ENCODE measurements at places on chromosomes 4 and X.

DNA sequence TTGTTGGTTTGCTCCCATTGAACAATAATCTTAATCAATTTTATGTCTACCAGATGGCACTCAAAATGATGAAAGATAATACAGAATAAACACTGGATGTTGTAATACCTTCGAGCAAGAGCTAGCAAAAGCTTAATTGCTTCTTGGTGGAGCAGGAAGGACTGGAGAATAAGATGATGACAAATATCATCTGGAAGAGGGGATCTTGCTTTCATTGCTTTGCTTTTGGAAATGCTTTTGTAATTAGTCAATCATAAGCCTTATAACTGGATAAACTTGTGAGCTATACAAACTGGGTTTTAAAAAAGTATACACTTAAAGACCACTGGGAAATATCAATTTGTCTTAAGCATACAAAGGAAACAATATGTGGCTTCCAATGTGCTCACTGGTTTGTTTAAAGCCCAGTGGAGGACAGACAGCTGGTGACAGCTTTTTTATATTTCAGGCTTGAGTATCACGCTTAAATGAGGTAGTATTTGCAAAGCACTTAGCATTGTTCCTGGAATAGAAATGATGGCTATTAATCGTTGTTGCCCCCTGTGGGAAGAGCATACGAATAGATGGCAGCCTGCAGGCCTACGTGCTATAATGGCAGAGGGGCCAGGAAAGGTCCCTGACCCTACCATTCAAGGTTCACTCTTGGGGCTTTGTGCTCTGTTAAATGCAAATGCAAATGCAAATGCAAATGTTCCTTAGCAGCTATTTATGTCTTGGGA lies 61.2 kb downstream of the TMEM150C start:
- no peak for DNase-seq

- no peak for DNase-seq
These were observed 173.2 kb upstream of the TBL1X start for GRCh38 chrX:9291629-9292028.

- DNase-seq, result no peak
These were observed 5.9 kb upstream of the PITX2 start for GRCh38 chr4:110628663-110629213.

DNA sequence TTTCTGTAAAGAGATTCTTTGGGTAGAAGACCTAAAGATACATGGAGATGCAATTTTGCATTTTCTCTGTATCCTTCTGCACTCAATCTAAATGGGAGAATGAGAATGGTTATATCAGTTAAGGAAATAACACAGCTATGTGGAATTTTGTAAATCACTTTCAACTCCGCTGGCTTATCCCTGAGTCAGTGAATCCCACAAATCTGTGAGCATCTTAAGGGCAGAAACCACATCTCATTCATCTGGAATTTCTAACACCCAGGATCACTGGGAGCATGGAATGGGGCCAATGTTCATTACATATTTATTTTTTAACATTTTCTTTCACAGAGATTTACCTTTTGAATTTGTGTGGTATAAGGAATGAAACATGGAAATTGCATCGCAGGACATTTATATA lies 167.8 kb downstream of the CFAP47 start:
- no peak for DNase-seq

- DNase-seq, result no peak
These were observed 484.2 kb upstream of the HS3ST1 start for GRCh38 chr4:11912886-11913285.

DNA sequence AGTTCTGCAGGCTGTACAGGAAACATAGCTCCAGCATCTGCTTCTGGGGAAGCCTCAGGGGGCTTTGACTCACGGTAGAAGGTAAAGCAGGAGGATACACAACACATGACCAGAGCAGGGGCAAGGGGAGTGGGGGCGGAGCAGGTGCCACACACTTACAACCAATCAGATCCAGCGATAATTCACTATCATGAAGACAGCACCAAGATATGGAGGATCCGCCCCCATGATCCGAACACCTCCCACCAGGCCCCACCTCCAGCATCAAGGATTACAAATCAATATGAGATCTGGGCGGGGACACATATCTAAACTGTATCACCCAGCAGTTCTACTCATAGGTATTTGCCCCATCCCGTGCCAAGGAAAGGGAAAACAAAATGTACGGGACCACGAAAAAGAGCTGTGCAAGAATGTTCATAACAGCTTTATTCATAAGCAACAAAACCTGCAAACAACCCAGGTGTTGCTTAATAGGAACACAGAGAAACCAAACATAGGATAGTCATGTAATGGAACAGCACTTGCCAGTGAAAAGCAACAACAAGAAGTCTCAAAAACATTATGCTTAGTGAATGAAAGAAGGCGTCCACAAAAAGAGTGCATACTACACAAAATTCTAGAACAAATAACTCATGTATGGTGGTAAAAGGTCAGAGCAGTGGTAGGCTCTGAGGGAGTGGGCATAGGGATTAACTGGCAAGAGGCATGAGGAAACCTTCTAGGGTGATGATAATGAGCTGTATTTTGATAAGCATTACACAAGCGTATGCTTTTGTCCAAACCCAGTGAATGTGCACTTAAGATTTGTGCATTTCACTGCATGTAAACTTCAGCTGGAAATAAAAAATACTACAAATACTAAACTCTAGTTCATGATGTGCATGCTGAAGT lies 130.9 kb upstream of the FAM9B start:
- no peak for DNase-seq

- DNase-seq, result no peak
These were observed 2.7 kb upstream of the ACOT9 start for GRCh38 chrX:23745786-23746185.

GRCh38 chr4:94577136-94577535 lies 125.4 kb downstream of the PDLIM5 start:
- DNase-seq, result peak; percentile 15

DNA sequence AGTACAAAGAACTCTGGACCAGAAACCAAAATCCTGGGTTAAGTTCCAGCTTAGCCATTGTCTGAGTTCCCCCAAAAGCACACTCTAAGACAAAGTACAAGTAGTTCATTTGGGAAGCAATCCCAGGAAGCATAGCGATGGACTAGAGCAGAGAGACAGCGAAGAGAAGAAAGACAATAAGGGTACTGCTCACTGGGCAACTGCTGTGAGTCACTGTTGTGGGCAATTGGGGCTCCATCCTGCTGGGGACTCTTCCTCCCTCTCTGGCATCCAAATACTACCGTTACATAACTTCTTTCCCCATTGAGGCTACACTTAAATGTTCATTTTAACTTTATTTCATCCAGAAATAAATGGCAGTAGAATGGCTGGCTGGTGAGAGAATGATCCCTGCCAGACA lies 14.1 kb downstream of the SRPX start:
- no peak for DNase-seq

- DNase-seq, result no peak
These were observed 125.1 kb upstream of the FRMPD4 start for GRCh38 chrX:12013211-12013618.

GRCh38 chr4:38759113-38759789 lies 23.5 kb downstream of the TLR10 start:
- peak; percentile 68 for DNase-seq

DNA sequence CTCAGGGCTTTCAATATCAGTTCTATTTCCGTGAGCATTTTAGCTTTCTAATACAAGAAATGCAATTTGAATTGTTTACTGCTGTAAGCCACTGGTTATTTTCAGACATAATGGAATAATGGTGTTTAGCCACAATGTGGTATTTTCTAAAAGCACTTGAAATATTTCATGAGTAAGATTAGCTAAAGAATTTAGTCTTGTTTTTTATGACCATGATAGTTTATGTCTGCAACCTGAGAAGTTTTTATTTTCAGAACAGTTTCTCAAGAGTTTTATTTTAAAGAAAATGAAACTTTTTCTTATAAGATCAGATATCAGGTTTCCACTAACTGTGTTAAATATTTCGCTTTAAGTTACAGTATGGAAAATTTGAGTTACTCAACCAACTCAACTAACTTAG lies 60.2 kb downstream of the SLIT2 start:
- no peak for DNase-seq

- no peak for DNase-seq
These were observed 7.3 kb downstream of the PAK3 start for GRCh38 chrX:111103246-111103645.

DNA sequence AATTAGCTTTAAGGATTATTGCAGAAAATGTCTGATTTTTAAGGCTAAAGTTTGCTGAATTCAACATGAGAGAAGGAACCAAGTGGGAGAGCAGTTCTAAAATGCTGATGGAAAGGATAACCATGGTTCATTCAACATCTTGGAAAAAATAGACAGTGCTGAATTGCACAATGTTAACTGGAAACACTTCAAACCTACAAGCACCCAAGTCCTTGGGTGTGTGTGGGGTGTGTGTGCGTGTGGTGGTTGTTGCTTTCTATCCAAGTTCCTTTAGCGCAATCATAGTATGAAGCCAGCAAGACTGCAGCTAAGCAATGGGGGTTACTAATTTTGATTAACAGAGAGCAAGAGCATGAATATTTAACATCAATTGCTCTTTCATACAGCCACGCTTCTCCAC lies 29.3 kb upstream of the SCOC start:
- no peak for DNase-seq

- DNase-seq, result no peak
These were observed 572.6 kb downstream of the ZNF674 start for GRCh38 chrX:45972636-45973035.

DNA sequence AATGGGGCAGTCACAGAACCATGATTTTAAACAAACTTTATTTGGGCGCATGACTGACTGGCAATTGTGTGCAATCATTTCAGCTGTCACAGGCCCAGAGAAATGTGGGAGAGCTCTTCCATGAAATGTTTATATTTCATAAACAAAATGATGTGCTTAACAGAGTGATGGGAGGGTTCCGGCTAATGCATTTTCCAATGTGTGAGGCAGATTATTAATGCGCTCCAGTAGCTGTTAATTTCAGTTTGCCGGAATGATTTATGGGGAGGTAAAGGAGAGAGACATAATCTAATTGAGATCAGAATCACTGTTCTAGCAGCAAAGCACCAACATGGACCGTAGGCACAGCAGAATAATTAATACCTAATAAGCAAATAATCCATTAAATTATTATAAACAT lies 55.6 kb downstream of the NKX6-1 start:
- DNase-seq, result no peak

DNA sequence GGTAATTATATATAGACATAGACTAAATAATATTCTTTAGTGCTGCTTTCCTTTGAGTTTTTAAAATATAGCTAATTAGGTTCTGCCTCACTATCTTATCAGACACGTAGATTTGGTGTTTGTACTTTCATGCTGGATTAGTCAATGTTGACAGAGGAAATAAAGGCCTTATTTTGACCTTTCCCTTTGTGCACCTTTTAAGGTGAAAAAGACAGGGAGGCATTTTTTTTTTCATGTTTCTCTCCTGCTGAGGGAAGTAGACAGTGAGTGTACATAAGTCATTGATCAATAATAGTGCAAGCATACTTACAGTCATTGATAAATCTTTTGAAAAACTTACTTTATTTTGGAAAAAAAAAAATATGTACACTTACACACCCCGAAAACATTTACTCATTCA lies 467.8 kb downstream of the GRXCR1 start:
- no peak for DNase-seq

DNA sequence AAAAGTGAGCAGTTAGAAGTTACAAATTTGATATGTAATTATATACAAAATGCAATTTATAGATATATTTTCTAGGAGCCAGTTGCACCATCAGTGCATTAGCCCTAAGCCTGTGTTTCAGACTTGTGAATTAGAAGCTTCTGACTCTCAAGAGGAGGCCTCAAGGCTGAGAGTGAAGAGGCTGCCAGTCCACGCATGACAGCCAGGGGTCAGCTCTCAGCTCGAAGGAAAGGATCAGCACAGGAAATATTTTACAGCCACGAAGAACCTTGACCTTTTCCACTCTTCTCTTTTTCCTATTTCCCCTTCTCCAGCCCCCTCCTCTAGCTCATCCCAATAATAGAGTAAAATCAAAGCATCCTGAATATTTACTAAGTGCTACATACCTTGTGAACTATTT lies 642.4 kb downstream of the TRIML1 start:
- no peak for DNase-seq

DNA sequence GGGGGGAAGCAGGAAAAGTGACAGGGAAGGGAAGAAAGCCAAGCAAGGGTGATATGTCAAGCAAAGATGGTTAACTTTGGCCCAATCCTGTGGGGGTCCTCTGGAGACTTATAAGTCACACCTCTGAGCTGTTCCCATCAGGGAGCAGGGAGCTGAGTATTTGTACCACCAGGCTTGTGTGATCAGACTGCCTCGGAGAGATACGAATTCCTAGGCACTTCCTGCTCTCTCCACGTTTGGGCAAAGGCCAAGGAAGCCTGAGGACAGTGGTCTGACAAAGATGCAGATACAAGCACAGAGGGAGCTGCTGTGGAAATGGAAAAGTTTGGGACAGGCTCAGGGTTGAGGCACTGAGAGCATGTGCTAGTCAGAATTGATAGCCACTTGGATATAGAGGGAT lies 10.4 kb upstream of the PPP3CA start:
- no peak for DNase-seq

DNA sequence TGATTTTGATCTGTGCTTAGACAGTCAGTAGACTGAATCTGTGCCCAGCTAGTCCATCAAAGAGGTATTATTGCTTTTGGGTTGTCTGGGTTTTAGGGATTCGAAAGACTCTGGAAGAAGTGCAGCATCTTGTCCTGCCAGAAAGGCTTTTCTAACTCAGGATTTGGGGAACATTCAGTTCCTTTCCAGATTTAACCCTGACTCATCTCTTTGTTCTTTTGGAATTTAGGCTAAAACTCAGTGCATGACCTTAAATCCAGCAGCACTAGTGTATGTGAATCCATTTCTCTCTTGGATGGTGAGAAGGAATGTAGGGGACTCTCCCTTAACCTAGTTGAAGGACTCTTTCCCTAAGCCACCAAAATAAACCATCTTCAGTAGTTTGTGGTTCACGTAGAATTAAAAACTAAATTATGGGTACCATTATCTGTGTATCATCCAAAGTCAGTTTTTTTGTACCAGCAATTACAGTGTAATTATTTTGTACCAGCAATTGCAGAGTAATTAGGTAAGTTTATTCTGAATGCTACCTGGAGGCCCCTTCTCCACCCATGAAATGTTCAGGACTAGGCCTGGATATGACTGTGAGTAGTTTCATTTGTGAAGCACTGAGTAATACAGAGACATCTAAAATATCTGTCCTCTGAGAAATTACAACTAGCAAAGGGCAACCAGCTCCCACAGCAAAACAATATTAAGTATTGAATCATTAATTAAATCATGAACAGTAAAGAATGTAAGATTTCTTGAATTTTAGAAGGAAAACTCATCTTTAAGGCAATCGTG lies 384.0 kb downstream of the TMA16 start:
- DNase-seq, result no peak

DNA sequence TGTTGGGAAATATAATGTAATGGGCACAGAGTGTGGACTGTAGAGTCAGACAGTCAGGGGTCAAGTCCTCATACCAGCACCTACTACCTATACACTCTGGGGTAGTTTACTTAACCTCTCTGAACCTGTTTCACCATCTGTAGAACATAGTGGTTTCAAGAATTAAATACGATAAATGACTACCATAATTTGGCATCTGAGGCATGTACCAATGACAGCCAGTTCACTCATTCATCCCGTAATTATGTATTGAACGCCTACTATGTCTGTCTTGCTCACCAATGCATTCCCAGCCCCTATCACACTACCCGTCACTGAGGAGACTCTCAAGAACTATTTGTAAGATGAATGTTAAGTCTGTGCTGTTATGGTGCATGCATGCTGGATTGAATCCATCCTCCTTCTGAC lies 2.0 kb upstream of the FGB start:
- DNase-seq, result no peak
